ENCODE measurements at places on chromosomes 2 and 18.

DNA sequence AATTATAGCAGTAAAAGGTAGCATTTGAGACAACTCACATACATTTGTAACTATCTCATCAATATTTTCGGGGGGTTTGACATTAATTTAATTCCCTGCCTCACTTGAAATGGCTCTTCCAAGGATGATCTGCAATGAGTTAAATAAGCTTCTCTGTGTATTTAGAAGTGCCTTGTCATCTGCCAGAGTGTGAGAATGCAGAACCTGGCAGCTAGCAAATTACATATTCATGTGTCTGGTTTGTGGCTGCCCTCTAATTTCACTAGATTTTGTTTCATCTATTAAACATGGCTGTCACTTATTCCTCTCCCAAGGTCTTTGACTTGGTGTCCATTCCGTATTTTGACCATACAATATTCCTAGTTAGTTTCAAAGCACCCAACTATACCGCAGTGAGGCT is 158.3 kb upstream of the CAVIN2 start:
- no peak for DNase-seq

DNA sequence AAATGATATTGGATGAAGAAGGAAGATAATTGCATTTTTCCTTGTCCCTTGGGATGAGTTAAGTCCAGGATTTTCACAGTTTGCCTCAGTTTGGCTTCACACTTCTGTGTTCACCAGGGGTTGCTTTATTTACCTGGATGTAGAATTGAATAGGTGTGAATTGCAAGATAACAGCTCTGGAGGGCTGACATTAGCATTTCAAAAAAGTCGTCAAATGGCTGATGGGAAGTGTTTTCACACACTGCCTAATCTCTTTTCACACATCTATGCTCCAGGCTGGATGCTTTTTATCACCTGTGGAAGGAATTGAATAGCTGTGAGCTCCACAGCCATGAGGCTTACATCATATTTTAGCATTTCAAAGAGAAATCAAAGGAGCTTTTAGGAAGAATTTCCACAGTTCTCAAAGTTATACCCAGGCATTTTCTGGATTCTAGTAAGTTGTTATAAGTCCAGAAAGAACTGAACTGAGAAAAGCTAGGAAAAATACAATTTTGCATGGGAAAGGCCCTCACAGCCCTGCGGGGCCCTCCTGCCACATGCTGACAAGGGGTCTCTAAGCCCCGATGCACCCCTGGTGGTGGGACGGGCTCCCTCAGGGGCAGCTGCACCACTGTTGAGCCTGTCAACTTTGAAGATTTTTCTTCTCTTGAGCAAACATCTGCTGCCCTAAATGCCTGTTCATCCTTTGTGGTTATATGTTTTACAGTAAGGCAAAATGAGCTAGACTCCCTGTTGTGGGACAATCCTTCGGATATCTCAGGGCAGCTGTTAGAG is 43.9 kb downstream of the TEX51 start:
- no peak for DNase-seq

DNA sequence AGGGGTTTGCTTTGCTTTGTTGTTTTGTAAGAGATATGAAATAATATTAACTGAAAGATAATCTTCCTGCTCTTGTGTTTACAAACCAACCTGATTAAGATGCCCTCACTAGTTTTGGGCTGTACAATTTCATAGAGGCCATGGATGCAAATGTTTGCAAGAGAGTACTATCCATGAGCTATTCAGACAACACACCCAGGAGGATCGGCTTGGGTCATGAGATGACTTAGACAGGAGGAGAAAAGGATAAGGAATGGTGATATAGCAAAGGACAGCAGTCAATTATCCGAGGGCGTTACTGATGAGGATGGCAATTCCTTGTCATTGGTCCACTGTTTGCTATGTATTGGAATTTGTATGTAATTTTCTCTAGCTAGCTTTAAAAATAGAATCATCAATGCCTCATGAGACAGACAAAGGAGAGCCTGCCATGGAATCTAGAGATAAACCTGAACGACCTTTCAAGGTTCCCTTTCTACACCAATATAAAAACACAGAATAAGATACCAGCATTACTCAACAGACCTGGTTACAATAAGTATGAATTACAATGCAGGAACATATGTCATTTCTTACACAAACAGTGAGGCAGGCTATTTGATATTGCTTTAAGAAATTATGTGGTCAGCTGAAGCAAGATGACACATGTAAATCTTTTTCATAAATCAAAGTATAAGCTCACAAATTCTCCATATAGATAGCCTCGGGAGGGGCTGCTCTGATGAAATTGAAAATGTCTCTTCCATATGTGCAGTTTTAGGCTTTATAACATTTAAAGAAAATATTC is 54.4 kb upstream of the SOS1 start:
- no peak for DNase-seq

DNA sequence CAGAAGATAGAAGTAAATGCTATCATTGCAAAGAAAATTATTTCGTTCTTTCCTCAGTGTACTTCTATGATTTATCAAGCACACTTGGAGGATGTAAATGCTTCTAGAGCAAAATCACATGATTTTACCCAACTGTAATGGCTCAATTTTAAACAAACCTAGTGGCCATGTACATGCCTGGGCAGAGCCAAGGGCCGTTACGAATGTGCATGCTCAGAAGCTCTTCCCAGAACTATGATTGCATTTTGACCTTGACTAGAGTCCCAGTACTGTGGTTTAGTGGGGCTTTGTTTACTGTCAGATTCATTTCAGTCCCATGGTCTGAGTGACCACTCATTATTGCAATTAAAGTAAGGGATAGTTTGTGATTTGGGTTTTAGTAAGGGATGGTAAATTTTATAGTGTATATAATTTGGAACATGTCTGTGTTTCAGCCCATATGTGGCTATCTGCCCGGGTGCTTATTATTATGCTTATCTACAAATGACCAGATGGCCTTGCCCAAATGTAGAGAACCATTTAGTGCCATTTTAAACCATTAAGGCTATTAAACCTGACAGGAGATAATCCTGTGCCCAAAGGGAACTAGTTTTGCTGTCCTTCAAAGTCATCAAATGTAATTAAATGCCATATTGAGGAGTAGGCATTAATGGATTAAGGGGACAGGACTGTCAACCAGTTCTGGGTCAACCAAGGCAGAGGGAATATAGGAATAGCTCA is 239.1 kb downstream of the ICOS start:
- DNase-seq: no peak

GRCh38 chr2:221254299-221254698 is 317.8 kb downstream of the EPHA4 start:
- DNase-seq: no peak

- no peak for DNase-seq
Measured at GRCh38 chr2:228723599-228723998, 542.1 kb upstream of the SPHKAP start.

GRCh38 chr2:172427990-172428831 is 825 bp downstream of the ITGA6 start:
- DNase-seq: no peak

GRCh38 chr2:235688511-235689426 is 194.9 kb downstream of the AGAP1 start:
- no peak for DNase-seq

DNA sequence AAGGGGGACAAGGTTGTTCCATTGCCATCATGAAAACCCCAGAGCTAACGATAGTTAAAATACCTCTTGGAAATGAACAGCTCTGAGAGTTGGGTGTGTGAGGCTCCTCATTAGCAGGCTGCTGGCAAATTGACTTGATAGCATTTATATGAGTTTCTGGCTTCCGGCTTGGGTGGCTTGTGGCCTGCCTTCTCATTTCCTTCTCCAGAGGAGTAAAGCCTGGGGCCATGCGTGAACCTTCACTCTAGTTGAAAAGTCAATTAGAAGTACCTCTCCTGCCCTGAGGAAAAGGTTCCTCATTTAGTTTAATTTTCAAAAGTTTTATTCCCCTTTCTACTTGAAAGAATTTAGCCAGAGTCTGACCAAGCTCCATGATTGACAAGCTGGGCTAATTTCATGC is 67.1 kb downstream of the MGAT5 start:
- DNase-seq: no peak

DNA sequence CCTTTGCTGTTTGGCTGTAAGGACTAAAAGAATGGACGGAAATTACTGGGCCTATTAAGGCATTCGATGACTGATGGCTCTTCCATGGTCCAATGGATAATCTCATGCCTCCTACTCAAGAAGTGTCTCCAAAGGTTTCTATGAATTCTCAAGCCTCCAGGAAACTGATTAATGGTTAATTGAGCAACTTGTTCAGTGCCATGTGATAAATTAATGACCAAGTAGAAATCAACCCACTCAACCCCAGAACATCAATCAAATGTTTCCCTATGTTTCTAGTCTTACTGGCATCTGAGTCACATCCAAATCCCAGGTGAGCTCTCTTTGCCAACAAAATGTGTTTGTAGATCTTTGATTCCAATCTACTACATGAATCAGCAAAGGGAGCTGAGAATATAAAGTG is 103.6 kb downstream of the NXPH2 start:
- DNase-seq: no peak

Measured in AG04450 (cell line).